Thoracic aorta (tissue), 2 donors: ENCODE measurements at places on chromosomes 2 and 18.

DNA sequence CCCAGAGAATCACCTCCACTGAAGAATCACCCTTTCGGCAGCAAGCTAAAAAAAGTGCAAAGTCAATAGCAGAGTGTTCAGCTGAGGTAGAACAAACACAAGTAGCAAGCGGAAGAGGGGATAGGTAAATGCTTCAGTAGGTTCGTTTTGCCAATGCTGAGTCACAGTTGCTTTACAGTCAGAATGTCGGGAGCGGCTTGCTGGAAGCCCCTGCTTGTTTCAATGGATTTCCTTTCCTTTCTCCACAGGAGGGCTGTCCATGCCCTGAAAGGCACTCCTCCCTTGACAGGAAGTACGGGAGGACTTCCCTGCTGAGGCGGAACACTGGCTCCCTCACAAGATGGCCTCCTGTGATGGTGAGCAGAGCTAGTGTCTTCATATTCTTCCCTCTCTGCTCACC is 146.2 kb upstream of the LYPD1 start:
- no peak for DNase-seq

DNA sequence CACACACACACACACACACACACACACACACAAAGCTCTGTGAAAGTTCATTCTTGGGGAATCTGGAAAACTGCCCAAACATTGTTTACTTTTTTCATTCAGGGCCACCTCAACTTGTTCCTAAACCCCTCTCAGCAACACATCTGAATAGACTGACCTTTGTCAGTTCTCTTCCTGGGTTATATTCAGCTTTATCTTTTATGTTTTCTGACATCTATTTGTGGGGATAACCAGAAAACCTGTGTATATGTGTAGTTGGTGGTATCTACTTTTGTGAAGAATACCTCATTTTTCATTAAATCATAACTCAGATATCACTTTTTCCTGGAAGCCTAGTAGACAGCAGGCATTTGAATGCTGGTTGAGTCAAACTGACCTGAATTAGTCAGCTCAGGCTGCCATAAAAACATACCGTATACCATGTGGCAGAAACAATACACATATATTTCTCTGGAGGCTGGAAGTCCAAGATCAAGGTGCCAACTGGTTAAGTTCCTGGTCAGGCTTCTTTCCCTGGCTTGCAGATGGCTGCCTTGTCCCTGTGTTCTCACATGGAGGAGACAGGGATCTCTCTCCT is 11.0 kb upstream of the RNF144A start:
- DNase-seq: no peak

- DNase-seq: no peak
These were observed 382.1 kb upstream of the SETBP1 start for GRCh38 chr18:44298566-44298965.

DNA sequence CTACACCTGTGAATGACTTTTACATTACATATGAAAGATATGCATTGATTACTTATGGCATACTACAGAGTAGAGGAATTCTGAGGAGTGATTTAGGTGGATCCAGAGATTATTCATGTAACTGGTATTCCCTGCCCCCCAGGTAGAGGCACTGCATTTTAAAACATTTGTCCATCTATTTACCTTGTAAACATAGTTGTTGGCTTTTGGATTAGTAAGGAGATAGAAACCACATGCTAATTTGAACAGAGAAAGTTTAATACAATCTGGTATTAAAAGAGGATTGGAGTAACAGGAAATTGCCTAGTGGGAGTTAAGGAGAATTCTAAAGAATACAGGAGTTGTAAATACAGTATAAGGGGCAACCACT is 15.9 kb downstream of the GALNT3 start:
- DNase-seq: no peak

GRCh38 chr2:150963336-150963735 is 298.3 kb downstream of the RBM43 start:
- no peak for DNase-seq

DNA sequence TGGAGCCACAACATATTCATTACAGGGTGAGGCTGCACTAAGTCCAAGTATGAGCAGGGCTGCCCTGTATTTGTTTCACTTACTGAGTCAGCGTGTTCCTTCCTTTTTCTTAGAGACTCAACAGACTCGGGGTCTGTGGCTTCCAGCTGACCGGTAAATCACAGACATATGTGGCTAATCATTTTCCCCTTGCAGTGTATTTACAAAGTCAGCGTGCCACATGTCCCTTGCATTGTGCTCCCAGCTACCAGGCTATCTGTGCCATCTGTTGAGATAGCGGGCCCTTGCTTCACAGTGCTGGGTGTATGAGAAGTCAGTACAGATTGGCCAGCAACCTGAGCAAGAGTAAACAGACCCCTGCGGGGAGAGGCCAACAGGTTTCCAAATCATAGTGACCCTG is 254.3 kb downstream of the LRRTM1 start:
- DNase-seq: no peak

DNA sequence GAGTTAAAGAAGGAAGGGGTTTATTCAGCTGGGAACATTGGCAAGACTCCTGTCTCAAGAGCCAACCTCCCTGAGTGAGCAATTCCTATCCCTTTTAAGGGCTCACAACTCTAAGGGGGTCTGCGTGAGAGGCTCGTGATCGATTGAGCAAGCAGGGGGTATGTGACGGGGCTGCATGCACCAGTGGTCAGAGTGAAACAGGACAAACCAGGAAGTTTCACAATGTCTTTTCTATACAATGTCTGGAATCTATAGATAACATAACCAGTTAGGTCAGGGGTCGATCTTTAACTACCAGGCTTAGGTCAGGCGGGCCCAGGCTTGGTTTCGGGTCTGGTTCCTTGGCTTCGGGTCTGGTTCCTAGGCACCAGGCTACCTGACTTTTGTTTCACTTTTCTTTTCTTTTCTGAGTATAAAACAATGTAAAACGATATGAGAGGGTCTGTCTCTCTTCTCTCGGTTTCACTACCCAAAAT is 30.1 kb upstream of the LIPG start:
- DNase-seq: no peak

DNA sequence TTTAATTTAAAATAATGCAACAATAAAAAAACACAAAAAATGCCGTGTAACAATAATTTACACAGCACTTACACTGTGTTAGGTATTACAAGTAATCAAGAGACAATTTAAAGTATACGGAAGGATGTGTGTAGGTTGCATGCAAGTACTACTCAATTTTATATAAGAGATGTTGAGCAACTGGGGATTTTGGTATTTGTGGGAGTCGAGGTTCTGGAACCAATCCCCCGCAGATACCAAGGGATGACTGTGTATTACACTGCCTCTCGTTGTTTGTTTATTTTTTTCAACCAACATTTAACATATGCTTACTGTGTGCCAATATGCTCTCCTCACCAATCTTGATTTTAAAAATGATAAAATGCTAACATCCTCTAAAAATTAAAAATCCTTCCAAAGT is 24.8 kb downstream of the MAP3K2 start:
- no peak for DNase-seq

- DNase-seq: no peak
These were observed 159.5 kb downstream of the L3MBTL4 start for GRCh38 chr18:6255116-6255705.

DNA sequence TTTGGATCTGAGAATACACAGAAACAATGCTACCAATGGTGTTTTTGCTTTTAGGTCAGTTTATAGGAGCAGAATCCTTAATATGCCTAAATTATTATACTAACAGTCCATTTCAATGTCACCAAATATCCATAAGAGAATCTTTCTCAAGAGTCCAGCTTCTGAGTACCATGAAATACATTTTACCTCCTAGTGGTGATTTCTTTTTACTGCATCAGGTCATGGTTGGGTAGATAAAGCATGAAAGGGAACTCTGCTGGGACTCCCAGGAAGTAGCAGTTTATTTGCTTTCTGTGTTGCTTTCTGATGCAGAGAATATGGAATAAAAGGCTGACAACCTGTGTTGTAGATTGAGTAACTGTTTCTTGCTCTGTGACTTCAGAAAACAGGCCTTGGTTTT is 115.6 kb downstream of the PPP1R1C start:
- no peak for DNase-seq

DNA sequence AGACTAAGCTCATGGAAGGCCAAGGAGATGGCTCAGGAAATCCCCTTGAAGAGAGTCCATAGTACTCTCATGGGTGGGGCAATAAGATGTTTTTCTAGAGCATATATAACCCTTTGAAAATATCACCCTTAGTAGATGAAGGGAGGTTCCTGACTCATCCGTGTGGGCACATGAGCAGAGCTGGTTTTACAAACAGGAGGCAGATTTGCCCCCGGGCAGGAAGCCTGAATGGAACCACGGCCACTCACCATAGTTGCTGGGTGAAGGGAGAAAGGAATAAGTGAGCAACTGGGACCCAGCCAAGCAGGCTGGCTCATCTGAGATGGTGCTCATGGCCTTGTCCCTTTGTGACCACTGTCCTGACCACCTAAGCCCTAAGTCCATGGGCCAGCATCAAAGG is 29.0 kb upstream of the MAPRE3 start:
- no peak for DNase-seq

- DNase-seq: no peak
These were observed 396.7 kb upstream of the DCC start for GRCh38 chr18:51943281-51943680.

- no peak for DNase-seq
These were observed 23.0 kb upstream of the BIN1 start for GRCh38 chr2:127129937-127130336.

DNA sequence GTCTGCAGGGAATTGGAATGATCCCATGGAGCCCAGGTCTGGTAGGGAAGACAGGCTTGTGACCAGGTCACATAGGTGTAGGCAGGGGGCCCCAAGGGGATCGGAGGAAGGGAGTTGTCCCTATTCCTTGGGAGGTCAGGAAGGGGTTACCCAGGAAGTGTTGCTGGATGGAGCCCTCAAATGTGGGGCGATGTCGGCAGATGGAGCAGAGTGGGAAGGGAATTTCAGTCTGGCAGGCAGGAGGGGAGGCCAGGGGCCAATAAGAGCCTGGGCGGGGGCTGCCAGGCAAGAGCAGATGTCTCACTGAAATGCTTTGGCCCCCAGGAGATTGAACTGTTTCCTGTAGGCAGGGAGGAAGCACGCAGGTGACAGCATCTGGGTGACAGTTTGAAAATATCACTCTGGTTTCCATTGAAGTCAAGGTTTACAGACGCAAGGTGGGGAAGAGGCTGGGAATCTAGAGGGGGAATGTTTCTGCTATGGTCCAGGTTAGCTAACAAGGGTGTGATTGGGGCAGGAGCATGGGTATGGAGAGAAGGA is 81.5 kb upstream of the SMAD2 start:
- DNase-seq: no peak
